Stimulated activated CD8-positive, alpha-beta memory T cell treated with anti-CD3 and anti-CD28 coated beads, Interleukin-7, amount 100 ng/mL, for 48 hours (primary cell): ENCODE measurements at places on chromosomes 2 and 18.

DNA sequence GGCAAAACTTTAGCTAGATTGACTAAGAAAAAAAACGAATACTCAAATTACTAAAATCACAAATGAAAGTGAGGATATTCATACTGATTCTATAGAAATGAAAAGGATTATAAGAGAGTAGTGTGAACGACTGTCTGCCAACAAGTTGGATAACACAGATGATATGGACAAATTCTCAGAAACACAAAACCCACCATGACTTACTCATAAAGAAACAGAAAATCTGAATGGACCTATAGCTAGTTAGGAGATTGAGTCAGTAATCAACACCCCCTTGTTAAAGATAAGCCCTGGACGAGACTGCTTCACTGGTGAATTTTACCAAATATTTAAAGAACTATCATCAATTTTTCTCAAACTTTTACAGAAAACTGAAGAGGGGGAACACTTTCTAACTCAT is 108.8 kb upstream of the TMEM200C start:
- DNase-seq: no peak

DNA sequence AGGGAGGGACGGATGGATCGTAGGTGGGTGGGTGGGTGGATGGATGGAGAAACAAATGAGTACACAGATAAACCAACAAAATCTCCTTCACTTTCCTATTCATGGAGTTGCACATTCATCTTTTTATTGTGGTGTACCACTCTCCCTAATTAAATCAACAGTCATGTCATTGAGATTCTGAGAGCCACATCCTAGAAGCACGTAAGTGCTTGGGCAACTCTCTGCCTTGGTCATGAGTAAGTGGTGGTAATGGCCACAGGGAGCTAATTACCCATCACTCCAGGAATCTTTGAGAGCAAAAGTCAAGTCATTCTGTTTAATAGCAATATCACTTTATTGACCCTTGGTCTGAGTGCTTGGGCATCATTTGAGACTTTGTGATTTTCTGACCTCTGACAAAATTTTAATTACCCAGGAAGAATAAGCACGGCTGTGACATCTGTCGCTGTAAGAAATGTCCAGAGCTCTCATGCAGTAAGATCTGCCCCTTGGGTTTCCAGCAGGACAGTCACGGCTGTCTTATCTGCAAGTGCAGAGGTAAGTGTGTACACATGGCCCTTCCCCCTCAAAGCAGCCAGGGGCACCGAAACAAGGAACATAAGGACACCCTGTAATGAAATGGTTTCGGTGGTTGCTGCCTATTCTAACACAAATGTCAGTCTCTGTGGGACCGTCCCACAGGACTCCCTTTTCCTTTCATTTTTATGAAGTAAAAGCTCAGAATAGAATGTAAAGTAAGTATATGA is 85.9 kb downstream of the FEZ2 start:
- DNase-seq: no peak

- no peak for DNase-seq
Observed at GRCh38 chr18:8247700-8248099, 361.5 kb upstream of the RAB12 start.

DNA sequence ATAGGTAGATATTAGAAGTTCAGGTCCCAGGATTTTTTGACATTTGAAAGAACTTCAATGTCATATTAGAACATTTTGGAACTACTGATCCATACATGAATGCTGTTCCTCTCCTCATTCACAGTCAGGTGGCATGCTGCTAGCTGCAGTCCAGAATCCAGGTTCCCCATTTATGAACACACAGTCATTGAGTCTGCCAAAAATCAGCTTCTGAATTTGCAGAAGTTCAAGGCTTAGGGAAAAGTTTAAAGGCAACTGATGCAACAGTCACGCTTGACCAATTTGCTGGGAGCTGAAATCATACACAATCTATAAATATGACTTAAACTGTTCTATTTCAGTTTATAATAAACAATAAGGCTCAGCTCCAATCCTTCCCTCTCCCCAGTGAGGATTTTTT is 17.3 kb upstream of the TTR start:
- DNase-seq: no peak

- no peak for DNase-seq
Observed at GRCh38 chr2:122239440-122239839, 484.0 kb downstream of the TSN start.

DNA sequence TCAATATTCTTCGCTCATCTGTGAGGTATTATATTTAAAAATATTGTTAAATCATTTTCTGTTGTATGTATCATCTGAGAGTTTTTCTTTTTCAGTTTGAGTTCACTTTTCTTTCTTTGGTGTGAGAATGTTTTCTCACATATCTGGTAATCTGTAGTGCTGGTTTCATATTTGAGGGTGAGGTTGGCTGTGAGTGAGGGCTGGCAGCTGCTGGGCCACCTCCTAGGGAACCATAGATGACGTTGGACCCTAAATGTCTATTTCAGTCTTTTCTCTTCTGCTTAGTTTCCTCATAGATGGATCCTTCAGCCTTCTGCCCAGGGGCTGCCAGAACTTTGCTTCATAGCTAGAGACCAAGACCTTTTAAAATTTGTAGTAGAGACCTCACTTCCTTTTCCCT is 33.5 kb downstream of the MGAT5 start:
- no peak for DNase-seq

DNA sequence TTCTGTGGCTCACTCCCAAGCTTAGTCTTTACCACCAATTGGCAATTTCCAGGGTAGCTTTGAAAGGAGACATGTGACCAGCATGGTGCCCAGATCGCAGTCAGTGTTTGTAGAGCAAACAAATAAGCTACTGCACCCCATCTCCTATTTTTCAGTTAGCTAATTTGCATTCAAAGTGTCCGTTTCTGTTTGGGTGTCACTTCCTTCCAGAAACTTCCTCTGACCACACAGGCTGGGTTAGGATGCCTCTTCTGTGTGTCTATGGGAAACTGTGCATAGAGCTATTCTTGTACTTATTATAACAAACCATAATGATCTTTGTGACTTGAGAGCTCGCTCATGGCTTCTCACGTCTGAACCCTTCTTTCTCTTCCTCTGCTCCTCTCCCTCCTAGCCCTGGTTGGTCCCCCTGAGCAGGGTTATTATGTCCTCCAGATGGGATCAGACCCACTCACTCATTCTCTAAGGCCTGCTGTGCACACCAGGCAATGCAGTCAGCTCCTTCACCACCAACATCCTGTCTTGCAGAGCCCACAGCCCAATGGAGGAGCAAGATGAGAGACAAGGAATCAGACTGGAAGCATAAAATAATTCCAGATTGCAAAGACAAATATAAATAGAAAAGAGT is 101.2 kb upstream of the ALK start:
- DNase-seq: no peak

GRCh38 chr2:217469203-217469810 is 533.5 kb downstream of the TNS1 start:
- DNase-seq: no peak

DNA sequence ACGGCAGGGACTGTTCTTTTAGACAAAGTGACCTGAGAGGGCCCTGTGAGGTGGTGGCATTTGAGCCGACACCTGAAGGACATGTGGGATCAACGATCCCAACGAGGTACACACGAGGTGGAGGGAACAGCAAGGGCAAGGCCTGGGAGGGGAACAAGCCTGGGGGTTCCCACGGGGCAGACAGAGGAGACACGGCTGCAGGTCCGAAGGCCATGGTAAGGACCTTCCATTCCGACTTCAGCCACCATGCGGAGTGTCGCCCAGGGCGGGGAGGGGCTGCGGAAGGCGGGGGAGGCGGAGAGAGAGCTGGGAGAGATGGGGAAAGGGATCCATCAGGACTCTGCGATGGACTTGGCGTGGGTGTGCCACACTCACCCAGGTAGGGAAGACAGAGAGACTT is 151.8 kb downstream of the HDAC4 start:
- DNase-seq: no peak

- DNase-seq: no peak
Observed at GRCh38 chr2:181234487-181234891, 222.7 kb upstream of the ITGA4 start.

DNA sequence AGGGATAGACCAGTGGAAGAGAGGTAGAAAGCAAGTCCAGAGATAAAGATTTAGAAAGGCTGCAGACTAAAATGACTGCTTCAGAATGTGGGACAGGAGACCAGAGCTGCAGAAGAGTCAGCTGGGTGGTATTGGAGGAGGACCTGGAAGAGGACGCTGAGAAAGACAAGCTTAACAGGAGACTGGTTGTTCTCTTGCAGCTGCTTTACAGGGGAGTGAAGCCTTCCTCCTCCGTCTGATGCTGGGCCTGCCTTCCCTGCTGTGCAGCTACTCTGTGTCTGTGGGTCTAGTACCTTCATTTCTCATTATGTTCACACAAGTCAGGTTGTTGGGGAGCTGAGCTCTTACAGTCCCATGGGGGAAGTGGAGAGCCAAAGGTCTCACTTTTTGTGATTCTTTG is 35.7 kb downstream of the SPATS2L start:
- no peak for DNase-seq

GRCh38 chr2:105324732-105325131 is 4.8 kb downstream of the TGFBRAP1 start:
- no peak for DNase-seq

- no peak for DNase-seq
Observed at GRCh38 chr2:224038830-224039079, 331 bp downstream of the SERPINE2 start.

DNA sequence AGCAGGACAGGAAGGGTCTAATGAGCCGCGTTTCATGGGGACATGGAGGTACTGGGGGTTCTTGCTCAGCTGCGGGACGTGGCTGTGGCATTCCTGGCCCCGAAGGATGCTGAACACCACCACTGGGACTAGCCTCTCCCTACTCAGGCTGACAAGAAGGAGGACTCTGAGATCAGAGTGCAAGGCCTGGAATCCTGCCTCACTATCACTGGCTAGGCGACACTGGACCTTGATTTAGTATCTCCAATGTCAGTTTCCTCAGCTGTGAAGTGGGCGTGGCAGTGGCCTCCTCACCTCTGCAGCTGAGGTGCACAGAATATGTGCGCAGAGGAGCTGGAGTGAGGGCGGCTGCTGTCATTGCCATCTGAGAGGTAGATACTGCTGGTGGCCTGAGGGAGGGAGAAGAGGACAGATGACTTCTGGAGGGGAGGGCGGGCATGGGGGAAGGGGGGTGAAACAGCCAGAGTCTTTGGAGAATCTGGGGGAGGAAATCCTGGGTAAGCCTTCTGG is 157.8 kb upstream of the CAPN13 start:
- DNase-seq: no peak
